ENCODE measurements at places on chromosomes 4 and X.
A peak's percentile ranks its signal among the peaks of the same experiment; 100 is the strongest.

DNA sequence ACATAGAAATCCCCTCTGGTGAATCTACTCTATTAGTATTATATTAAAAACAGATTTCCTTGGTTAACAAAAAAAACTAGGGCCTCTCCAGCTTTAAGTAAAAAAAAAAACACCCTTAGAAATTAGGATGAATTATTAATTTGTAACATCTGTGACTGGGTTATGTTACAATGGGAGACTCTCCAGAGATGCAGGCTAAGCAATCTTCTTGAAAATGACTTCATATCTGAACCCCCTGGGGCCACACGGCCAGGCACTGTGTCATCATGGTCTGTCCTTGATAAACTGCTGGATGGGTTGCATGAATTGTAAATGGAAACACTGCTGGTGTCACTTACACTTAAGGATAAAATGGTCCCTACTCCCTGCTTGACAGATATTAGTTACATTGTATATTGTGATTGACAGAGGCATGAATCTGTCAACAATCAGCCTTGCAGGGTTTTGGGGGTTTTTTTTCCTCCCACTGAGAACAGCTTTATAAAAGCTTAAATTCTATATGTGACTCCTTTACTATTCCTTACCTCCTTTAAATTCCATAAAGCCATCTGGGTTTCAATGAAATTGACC lies 49.1 kb downstream of the PRKG2 start:
- DNase-seq = no peak

- DNase-seq = peak; percentile 80
Observed at GRCh38 chr4:87032884-87033533, 98.2 kb downstream of the AFF1 start.

- DNase-seq = no peak
Observed at GRCh38 chrX:66553973-66554372, 84.9 kb downstream of the EDA2R start.

DNA sequence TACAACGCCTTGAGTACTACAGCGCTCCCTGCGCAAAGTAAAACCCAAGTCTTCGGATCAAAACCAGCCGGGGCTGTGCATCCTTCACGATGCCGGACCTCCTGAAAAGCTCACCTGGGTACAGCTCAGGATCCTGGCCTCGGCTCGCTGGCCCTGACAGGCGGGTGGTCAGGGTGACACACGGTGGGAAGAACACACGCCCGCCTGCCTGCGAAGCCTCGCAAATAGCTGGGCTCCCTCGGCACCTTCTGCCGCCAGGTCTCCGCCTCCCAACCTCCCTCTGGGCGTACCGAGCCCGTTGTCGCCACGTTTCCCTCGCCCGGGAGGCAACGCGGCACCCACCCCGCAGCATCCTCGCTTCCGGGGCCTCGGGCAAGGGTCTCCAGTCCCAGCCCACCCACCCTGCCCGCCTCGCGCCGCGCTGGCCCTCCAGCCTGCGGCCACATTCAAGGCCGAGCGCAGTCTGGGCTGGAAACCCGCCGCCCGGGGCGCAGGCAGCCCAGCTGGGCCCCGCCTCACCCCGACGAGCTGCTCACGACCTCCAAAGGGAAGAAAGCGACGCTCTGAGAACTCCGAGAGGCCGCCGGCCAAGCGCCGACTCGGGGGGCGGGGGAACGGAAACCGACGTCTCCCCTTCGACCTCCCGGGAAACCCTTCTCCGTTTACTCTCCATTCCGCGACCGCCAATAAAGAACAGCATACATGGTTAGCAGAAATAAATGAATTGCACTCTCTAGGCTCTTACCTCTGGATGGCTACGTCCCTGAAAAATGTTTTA lies 511 bp downstream of the PPM1K start:
- peak; percentile 6 for DNase-seq

DNA sequence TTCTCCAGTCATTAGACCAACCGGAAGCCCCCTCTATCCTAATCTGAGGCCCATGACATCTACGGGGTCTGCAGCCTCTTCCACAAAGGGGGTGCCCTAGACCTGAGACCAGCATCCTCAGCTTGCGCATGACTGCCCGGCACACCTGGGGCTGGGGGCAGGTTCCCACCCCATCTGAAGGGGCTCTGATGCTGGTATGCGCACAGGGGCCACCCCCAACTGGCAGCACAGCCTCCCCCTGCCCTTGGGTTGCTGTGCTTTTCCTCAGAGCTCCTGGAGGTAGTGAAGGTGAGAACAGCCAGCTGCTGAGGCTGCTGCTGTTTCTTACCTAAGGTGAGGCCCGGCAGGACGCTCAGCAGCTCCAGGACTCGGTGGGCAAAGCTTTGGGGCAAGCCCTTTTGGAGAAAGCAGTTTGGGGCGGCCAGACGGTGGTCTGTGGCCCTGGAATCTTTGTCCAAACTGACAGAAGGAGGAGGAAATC lies 18.9 kb upstream of the CPLX1 start:
- no peak for DNase-seq

- no peak for DNase-seq
Observed at GRCh38 chr4:168551945-168552695, 55.3 kb downstream of the PALLD start.

DNA sequence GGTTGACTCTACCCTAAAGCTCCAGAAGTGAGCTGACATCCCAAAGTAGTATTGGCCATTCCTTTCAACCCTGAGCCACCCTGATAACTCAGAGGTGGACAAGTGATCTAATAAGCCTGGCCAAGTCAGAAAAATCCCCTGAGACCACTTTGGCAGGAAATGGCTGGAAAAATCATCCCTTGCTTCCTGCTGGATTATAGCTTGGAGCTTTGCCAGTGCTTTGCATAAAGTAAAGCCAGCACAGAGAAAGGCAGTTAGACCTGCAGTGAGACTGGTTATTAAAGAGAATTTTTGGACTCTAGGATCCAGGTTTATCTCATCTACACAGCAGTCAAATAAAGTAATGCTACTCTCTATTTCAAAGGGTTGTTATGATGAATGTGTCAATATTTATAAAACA lies 6.4 kb downstream of the CXCL3 start:
- DNase-seq = no peak

DNA sequence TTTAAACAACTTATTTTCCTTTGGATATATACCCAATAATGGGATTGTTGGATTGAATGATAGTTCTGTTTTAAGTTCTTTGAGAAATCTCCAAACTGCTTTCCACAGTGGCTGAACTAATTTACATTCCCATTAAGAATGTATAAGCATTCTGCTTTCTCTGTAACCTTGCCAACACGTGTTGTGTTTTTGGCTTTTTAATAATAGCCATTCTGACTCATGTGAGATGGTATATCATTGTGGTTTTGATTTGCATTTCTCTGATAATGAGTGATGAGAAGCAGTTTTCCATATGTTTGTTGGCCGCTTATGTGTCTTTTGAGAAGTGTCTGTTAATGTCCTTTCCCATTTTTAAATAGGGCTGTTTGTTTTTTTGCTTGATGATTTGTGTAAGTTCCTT lies 155.6 kb upstream of the PITX2 start:
- DNase-seq = peak; percentile 48

DNA sequence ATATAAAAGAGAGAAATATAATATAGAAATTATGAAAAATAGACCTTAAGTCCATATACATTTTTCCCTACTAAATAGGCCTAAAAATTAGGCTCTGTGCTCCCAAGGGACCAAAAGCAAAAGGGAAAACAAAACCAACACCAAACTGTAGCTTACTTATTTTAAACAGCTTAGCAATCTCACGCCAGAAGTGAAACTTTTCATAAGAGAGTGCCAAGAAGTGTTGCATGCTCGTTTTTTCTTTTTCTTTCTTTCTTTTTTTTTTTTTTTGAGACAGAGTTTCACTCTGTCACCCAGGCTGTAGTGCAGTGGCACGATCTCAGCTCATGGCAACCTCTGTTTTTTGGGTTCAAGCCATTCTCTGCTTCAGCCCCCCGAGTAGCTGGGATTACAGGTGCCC lies 250.4 kb downstream of the TMA16 start:
- no peak for DNase-seq

DNA sequence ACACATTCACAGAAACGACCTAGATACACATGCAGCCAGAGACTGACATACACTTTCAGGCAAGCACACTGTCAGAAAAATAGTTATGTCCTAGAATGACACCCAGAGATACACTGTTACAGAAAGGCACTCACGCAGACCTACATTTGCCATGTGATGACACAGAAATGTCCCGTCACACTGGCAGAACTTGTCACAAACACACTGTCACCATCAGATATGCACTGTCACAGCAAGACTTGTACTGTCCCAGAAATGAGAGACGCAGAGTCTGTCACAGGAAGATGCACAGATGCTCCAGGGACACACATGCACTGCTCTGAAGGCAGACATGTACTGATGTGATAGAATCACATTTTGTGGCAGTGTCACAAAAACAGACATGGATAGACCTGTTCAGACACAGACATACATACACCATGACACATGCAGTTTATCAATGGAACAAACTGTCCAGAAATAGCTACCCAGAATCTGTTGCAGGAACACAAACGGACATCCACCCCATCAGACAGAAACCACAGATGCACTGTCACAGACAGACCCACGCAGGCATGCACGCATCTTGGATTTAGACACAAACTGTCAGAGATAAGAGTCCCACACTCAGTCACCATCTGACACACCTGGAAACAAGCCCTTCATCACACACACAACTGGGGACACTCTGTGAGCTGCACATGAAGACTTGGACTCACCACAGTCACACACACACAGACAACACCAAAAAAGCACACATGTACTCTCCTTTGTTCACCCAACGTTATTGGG lies 1.3 kb upstream of the PIM2 start:
- DNase-seq = no peak

Measured in astrocyte of the cerebellum (primary cell).